GM12892 (cell line): ENCODE measurements at places on chromosomes 6 and 20.

DNA sequence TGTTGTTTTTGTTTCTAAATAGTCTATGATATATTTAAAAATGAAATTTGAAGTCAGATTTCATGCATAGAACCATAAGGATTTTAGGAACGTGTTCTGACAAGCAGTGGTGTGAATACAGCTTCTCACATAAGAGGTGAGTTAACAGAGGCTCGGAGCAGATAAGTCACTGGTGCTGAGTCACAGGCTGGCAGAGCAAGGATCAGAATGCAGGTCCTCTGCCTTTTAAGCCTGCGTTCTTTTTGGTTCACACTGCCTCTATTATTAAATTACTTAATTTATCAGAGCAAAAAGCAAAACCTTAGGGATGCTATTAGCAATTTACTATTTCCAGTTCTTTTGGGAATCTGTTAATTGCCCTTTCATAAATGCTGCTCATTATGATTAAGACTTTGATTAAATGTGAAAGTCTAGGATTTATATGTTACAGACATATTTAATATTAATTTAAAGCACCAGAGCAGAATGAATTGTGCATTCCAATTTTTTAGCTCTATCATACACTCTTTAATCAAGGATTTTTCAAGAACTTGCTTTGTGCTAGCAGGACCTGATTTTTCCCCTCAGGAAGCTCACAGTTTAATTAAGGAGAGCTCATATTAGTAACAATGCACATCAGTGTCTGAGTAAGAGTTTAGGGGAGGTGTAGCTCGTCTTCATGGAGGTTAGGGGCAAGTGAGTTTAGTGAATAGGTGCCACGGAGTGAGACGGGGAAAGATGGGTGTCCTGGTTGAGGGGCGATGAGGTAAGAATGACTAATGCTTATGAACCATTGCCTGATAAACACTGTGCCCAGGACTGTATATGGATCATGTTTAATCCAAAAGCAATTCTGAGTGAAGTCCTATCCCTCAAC is 212.7 kb upstream of the AGPAT4 start:
- no peak for DNase-seq

- DNase-seq, result no peak
Observed at GRCh38 chr6:22362361-22362760, 65.5 kb upstream of the PRL start.

GRCh38 chr6:42961020-42961470 is 491 bp downstream of the GNMT start:
- DNase-seq, result no peak

DNA sequence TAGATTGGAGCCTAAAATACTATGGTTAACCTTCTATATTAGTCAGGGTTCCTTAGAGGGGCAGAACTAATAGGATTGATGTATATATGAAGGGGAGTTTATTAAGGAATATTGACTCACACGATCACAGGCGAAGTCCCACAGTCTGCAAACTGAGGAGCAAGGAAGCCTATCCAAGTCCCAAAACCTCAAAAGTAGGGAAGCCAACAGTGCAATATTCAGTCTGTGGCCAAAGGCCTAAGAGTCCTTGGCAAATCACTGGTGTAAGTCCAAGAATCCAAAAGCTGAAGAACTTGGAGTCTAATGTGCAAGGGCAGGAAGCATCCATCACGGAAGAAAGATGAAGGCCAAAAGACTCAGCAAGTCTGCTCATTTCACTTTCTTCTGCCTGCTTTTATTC is 133.5 kb upstream of the ADGRF1 start:
- DNase-seq, result no peak

- DNase-seq, result no peak
Observed at GRCh38 chr6:123105561-123105960, 109.5 kb downstream of the CLVS2 start.

- no peak for DNase-seq
Observed at GRCh38 chr20:59665656-59666555, 61.6 kb downstream of the PHACTR3 start.
